ENCODE measurements at places on chromosomes 6 and 20.

- no peak for DNase-seq
Measured at GRCh38 chr20:15716256-15716655, 857.0 kb downstream of the KIF16B start.

GRCh38 chr6:37531026-37531425 is 31.3 kb upstream of the CCDC167 start:
- no peak for DNase-seq

DNA sequence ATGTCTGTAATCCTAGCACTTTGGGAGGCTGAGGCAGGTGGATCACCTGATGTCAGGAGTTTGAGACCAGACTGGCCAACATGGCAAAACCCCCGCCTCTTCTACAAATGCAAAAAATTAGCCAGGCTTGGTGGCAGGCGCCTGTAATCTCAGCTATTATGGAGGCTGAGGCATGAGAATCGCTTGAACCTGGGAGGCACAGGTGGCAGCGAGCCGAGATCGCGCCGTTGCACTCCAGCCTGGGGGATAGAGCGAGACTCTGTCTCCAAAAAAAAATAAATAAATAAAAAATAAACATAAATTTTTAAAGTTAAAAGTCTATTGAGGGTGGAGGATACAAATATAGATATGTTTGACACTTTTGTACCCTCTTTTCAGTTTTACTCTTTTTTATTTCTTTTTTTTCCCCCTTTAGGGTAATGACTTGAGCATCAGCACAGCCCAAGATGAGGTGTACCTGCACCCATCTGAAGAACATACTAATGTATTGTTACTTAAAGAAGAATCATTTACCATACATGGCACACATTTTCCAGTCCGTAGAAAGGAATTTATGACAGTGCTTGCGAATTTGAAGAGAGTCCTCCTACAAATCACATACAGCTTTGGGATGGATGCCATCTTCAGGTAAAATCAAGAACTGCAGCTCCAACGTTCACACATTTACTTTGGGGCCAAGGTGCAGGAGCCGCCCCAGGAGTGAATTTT is 368.9 kb downstream of the LAMA2 start:
- DNase-seq: no peak

GRCh38 chr6:136500414-136500813 is 49.8 kb downstream of the MAP7 start:
- no peak for DNase-seq

GRCh38 chr6:90870561-90870960 is 283.7 kb upstream of the MAP3K7 start:
- no peak for DNase-seq

DNA sequence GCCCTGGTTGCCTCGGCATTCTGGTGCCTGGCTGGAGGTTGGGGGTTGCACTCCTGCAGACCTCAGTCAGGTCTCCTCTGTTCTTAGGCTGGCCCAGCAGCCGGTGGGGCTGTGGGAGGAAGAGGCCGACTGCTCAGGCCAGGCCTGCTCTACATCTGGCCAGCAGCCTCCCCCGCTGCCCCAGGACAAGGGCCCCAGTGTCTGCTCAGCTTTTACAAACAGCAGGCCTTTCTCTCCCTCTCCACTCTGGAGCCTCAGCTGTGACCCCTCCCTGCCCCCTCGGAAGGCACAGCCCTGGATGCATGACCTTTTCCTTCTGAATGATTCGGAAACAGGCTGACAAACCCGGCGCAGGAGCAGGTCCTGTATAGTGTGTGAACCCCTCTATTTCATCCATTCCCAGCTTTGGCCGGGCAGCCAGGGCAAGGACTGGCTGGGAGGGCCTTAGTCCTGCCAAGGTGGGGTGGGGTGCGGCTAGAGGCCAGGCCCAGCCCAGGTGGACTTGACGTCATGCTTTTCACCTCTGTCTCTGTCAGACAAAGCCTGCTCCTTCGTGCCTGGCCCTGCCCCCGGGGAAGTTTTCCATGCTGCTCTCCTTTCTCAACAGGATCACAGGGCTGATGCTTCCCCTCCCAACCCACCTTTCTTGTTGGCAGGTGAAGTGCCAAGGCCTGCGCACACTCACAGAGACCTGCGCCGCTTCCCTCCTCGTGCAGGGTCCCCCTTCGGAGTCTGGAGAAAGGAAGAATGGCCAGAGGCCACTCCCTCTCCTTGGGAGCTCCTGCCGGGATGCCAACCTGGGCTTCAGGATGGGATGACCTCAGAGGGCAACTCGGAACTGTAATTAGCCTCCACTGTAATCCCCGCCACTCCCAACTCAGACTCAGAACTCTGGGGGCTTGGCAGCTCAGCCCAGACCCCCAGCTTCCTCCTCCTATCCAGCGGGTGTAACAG is 10.1 kb upstream of the ITPR3 start:
- no peak for DNase-seq

DNA sequence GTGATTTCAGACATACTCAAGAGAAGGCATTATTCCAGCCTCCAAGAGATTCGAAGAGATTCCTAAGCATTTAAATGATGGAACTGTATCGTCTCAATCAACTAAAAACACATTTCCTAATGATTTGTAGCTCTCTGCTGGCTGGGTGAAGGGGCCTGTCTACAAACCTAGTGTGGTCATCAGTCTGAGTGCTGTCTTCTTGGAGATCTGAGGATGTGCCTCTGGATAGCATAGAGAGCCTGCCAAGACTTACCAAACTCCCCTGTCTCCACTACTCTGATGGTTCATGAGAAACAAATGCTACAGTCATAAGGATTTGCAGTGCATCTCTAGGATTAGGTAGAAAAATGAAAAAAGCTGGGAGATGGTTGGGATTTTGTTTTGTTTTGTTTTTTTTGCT is 176.9 kb upstream of the CITED2 start:
- no peak for DNase-seq

DNA sequence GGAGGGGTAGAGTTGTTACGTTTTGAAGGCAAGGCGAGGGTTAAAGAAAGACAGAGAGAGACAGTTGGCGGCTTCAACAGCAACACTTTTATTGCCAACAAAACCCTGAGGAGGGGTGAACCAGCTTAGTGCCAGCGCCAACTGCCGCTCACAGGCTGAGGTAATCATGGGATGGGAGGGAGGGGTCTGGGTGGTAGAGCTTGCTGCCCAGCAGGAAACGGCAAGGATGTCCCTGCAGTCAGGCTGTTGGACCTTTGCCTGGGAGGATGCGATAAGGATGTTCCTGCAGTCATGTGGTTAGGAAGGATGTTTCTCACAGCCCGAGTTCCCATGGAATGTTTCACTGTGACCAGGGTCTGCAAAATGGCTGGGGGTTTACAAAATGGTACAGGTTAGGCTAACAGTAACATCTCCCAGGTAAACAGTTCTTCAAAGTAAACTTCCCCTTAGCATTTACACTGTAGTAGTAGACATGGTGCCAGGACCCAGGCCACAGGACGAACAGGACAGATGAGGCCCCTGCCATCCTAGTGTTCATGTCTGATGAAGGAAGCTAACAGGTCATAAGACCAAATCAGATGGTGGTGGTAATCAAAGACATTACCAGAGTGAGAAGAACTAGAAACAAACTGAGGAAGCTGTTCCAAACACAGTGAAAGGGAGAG is 647.3 kb upstream of the DEFB115 start:
- no peak for DNase-seq

- DNase-seq: no peak
Measured at GRCh38 chr6:32226434-32226833, 2.6 kb upstream of the NOTCH4 start.

DNA sequence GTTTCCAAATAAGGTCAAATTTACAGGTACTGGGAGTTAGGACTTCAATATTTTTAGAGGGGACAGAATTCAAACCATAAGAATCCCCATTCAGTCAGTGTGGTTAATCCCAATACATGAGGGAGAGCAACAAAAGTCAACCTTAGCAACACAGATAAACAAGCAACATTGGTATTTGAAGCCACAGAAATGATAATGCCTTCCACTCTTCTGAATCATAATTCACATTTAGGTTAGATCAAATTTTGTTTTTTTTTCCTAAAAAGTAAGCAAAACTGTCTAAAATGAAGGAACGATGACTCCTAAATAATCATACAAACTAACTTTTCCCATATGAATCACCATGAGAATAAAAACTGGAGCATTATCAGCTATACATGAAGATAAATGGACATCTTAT is 246.0 kb upstream of the TENT5A start:
- no peak for DNase-seq

- no peak for DNase-seq
Measured at GRCh38 chr6:118216751-118217150, 309.7 kb downstream of the SLC35F1 start.

GRCh38 chr6:146111881-146112450 is 83.1 kb downstream of the GRM1 start:
- DNase-seq: no peak

- DNase-seq: no peak
Measured at GRCh38 chr6:19463250-19463649, 373.9 kb upstream of the ID4 start.

DNA sequence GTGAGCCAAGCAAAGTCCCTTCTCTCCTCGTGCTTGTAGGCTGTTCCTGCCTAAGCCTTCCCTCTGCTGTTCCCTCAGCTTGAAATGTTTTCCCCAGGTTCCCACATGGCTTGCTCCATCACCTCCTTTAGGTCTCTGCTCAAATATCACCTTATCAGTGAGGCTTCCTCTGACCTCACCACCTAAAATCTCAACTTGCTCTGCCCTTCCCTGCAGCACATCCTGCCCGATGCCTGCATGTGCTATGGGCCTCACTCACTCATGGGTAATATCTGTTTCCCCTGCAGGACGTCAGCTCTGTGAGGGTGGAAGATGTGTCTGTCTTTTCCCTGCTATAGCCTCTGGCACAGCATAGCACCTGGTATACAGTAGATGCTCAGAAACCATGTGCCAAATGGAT is 29.9 kb upstream of the FKBP1A start:
- DNase-seq: no peak

GRCh38 chr6:22546236-22546635 is 23.1 kb upstream of the HDGFL1 start:
- DNase-seq: no peak

GRCh38 chr6:105372142-105372848 is 30.6 kb downstream of the PREP start:
- DNase-seq: no peak

- DNase-seq: no peak
Measured at GRCh38 chr6:149752600-149753373, 3.2 kb downstream of the PCMT1 start.

- no peak for DNase-seq
Measured at GRCh38 chr6:137105375-137105774, 60.6 kb upstream of the IL20RA start.

Data from stimulated activated CD8-positive, alpha-beta memory T cell treated with anti-CD3 and anti-CD28 coated beads, Interleukin-15, amount 100 ng/mL, for 24 hours (primary cell).